Fibroblast of skin of back (primary cell): ENCODE measurements at places on chromosomes 4 and X.
A peak's percentile ranks its signal among the peaks of the same experiment; 100 is the strongest.

GRCh38 chr4:155187989-155188388, 20.4 kb upstream of the NPY2R start:
- DNase-seq = no peak

GRCh38 chr4:114156371-114156770, 176.9 kb upstream of the ARSJ start:
- DNase-seq = no peak

DNA sequence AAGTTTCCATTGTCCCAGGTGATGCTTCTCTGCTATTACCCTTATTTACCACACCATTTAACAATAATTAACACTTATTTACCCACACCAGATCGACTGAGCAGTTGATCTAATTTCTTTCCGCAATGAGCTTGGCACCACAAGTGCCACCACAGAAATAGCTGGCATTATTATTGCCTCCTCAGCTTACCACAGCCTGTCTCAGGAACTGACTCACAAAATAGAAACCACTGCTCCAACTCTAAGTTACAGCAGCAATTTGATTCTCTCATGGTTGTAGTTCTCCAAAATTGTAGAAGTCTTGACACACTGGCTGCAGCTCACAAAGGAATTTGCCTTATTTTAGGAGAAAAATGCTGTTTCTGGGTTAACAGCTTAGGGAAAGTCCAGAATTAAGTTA, 22.5 kb downstream of the ZNF721 start:
- DNase-seq = peak; percentile 9

DNA sequence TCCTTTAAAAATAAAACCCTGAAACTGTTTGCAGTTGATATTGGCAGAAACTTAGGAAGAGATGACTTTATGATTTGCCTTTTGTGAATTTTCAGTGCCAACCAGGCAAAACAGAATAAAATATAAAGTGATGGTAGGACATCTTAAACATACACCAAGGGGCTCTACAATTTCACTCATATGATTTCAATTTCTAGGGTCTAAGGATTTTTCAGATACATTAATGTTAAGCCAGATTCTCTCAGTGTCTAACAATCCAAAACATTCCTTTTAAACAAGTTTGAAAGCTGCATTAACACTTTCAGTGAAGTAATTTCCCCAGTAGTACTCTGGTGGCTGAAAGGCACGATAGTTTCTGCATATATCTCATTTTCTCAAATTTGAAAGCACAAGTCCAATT, 1262.0 kb upstream of the ADGRL3 start:
- no peak for DNase-seq

DNA sequence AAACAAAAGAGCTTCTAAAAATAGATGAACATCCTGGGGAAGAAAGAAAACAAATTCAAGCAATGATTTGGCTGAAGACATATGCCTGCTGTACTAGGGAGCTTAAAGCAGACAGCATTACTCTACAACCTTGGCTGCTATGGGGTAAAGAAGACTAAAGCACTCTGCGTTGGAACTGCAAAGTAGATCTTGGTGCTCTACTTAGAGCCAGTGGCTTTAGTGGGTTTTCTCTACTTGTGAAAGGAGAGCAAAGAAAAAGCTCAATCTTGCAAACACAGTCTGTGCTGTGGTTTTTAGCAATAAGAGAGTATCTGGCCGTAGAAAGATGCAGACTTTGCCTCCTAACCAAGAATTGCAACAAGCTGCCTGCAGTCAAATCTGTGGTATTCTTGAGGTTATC, 334.7 kb upstream of the NDST3 start:
- DNase-seq = no peak
